ENCODE measurements at places on chromosomes 5 and 9.

DNA sequence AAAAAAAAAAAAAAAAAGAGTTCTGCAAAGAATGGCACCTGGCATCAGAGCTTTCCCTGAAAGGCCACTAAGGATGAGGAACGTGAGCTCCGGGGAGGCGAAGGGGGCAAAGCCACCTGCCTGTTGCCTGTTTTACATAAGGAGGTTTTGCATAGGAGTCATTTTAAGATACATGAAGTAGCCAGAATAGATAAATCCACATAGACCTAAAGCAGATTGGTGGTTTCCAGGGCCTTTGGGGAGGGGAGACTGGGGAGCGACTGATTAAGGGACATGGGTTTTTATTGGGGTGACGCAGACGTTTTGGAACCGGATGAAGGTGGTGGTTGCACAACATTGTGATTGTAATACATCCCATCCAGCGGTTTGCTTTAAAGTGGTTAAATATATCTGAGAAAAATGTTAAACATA, 7.1 kb downstream of the NEK6 start:
- DNase-seq: no peak

DNA sequence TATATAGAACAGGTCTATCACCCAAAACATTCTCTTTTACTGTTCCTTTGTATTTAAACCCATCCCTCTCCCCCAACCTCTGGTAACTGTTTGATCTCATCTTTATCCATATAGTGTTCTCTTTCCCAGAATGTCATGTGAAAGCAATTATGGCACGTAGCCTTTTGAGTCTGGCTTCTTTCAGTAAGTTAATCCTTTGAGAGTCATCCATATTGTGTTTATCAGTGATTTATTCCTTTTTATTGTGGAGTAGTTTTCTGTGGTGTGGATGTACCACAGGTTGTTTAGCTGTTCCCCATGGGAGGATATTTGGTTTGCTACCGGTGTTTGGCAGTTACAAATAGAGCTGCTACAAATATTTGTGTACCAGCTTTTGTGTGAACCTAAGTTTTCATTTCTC, 38.0 kb downstream of the HMGXB3 start:
- DNase-seq: no peak

GRCh38 chr5:132065351-132065937, 5.0 kb downstream of the IL3 start:
- DNase-seq: peak; percentile 66

DNA sequence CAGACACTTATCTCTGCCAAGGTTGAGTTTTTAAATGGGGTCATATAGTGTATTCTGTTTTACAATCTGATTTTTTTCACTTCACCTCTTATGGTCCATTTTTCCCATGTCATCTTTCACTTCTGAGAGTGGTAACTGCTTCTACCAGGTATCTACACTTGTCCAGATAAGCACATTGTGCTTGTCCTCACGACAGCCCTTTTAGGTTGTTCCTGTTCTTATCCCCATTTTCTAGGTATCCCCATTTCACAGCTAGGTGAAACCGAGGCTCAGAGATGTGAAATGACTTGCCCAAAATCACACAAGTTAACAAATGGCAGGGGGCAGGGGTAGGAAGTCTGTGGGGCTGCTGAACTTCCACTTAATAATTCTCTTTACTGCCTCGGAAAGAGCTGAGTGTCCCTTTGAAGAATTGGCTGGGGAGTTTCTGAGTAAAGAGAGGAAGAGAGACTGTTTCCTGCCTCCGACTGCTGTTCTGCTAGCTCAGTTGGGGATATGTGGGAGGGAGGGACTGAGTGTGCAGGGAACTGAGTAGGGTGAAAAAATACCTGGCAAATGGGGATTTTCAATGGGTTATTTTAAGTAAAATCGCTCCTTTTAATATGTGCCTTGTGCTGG, 255.4 kb downstream of the GRIA1 start:
- no peak for DNase-seq

DNA sequence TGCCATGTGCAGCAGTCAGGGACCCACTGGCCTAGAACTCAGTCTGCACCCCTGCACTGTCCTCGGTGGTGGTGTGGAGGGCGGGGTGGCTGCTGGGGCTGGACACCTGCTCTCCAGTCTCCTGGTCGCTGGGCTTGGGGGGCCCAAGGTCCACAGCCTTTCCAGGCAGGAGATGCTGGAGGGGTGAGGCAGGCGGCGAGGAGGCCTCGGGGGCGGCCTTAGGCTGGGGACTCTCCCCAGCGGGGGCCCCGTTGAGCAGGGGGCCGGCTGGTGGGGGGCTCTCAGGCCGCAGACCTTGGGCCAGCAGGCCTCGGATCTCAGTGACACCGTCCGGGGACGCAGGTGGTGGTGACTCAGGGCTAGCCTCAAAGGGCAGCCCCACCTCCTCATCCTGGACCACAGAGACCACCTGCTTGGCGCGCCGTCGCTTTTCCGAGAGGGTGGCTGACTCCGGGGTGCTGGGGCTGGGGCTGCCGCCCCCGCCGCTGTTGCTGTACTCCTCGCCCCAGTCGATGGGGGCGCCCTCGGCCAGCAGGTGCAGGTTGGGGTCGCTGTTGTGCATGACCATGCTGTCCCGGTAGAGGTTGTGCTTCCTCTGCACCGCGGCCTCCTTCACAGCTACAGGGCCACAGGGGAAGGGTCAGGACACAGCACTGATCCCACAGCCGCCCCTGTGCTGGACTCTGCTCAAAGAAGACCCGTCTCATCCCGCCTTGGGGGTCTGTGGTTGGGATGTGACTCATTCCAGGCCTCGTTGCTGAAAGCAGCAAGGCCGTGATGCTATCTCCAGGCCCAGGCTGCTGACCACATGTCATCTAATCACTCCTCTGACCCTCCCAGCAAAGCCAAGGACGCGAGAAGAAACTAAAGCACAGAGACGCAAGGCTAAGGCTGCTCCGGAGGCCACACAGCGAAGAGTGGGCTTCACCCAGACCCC, 55.8 kb downstream of the LRSAM1 start:
- DNase-seq: no peak

GRCh38 chr9:14993901-14994554, 83.8 kb upstream of the FREM1 start:
- DNase-seq: no peak

DNA sequence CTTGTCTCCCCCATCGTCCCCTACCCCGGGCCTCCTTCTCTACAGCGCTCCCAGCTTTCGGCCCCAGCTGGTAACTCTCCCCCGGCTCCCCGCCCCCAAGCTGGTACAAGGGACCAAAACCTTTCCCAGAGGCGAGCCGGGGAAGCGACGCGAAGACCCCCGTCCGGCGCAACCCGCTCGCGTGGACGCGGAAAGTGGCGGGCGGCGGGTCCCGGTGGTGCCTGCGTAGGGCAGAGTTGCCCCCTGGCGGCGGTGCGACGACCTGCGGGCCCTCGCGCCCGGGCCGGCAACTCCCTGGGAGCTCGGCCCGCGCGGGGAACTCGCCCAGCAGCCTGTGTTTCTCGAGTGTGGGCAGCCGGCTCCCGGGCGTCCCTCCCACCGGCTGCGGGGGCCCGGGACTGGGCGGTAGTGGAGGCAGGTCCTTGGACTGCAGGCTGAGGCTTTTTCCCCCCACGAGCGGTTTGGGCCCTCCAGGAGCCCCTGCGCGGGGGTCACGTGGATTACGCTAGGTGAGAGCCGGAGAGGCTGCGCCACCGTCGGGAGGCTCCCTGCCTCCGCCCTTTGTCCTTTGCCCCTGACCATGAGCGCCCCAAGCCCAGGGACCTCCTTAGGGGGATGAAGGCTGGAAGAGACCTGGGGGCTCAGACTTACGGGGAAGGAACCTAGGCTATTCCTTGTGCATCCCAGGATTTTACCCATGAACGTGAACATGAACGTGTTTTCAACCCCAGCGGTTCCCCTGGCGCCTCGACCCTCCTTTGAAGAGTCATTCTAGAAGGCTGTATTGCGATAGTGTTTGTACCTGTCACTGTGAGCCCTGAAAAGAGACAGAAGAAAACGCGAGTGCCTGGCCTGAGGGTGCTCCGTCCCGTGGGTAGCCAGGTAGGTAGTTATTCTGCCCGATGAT, 2.9 kb upstream of the FOXD1 start:
- peak; percentile 76 for DNase-seq

- DNase-seq: no peak
These were observed 486.2 kb upstream of the DAP start for GRCh38 chr5:11247224-11247623.

DNA sequence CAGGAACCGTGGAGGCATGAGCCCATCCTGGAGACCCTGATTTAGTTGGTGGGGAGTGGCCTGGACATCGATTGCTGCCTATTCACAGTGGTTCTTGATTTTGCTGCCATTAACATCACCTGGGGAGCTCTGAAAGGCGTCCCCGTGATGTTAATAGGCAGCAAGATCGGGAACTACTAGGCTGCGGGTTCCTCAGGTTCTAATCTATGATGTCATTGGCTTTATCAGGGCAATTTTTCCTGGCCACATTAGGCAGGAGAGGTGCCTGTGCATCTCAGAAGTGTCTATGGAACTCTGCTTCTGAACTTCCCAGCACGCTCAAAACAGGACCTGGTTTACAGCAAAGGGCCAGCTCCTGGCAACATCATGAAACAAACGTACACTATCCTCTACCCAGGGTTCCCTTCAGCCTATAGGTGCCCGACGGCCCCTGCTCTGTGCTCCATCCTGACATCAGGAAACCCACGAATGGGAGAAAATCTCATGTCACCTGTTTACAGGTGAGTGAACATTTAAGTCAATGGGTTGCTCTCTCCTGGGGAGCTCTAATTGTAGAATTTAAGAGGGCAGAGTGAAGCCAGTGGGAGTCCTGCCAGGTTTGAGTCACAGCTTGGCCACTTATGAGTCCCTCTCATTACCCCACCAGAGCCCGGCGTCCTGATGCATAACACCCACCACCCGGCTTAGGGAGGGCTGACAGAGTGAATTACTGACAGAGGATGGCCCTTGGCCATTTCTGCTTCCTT, 49.4 kb downstream of the ROPN1L start:
- no peak for DNase-seq

DNA sequence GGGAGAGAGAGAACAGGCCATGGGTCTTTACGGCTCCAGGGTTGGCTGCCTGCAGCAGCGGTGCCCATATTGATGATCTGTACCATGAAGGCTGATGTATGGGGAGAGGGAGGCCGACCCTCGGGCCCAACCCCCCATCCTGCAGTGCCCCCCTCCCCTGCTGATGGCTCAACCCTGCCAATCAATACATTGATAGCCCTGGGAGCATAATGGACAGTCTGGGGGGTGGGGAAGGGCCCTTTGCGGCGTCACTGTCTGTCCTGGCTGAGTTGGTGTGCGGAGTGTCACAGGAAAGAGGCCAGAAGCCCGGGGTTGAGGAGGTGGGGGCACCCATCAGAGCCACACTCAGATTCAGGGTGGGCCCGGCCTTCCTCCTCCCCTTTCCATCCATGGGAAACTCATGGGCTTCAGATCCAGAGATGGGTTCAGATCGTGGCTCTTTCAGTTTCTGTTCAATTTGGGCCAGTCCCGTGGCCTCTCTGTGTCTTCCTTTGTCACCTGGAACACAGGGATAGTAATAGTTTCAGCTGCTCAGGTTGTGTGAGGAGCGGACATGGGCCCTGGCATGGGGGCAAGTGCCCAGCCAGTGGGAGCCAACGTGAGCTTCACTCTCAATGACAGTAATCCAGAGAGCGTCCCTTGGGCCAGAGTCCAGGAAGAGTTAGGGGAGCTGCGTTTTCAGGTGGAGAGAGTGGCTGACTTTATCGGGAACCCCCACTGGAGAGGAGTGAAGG, 9.5 kb downstream of the FGF18 start:
- peak; percentile 21 for DNase-seq

GRCh38 chr9:89529243-89530035, 31.5 kb upstream of the SEMA4D start:
- no peak for DNase-seq

- DNase-seq: no peak
These were observed 62.8 kb downstream of the INSYN2B start for GRCh38 chr5:169917500-169917899.

- DNase-seq: no peak
These were observed 101.8 kb downstream of the TMEM167A start for GRCh38 chr5:82975396-82975795.

DNA sequence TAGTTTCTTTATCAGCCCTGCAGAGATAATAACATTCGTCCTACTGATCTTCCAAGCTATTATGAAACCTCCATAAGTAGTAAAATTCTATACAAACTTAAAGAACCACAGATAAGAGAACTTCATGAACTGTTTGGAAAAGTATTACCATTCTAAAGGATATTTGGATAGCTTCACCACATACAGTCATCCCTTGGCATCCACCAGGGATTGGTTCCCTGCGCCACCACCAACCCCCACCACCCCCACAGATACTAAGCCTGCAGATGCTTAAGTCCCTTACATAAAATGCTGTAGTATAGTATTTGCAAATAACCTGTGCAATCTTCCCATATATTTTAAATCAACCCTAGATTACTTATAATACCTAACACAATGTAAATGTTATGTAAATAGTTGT, 61.4 kb upstream of the SHISAL2B start:
- no peak for DNase-seq
